ENCODE measurements at places on chromosomes 7 and 10.

DNA sequence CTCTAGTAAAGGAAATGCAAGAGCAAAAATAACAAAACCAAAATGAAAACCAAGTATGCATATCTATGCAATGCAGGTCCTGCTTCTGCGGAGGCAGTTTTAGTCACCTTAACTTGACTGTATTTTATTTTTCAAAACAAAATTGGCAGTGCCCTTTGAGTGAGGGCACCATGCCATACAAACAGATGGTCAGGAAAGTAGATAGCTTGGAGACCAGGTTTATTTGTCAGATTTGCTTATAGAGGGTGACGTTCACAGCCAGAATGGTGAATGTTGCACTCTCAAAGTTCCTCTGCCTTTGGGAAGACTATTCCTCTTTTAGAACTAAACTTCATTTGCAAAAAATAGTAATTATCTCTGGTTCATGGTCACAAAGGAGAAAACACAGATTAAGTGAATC is 801.9 kb downstream of the ANKRD7 start:
- DNase-seq, result no peak

DNA sequence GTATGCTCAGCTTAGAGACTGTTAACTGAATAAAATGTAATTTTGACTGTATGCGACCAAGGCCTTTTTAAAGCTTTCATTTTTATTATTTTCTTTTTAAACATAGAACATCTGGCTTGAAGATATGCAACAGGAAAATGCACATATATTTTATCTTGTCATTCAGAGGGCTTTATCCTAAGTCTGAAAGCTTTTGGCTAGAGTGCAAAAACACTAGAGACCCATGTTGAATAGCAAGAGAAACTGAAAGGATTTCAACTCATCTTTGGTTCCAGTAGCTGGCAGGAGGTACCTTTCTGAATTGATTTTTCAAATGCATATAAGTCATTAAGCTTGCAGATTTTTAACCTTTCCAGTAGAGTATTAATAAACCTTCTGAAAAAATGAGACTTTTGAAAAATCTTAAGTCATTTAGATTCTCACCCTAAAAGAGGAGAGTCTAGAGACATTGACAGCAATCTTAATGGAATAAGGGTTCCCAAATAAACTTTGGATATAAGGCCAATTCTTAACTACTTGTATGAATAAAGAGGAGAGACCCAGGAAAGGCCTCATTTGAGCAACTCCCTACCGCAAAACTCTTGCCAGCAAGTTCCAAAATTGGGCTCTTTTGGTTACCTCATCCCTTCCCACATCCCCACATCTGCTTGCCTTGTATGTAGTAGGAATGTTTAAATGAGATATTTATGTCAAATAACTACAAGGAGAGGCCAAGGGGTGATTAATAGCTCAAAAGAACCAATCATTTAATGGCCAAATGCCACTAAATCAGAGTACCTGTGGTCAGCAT is 454.4 kb downstream of the HTR7 start:
- no peak for DNase-seq

DNA sequence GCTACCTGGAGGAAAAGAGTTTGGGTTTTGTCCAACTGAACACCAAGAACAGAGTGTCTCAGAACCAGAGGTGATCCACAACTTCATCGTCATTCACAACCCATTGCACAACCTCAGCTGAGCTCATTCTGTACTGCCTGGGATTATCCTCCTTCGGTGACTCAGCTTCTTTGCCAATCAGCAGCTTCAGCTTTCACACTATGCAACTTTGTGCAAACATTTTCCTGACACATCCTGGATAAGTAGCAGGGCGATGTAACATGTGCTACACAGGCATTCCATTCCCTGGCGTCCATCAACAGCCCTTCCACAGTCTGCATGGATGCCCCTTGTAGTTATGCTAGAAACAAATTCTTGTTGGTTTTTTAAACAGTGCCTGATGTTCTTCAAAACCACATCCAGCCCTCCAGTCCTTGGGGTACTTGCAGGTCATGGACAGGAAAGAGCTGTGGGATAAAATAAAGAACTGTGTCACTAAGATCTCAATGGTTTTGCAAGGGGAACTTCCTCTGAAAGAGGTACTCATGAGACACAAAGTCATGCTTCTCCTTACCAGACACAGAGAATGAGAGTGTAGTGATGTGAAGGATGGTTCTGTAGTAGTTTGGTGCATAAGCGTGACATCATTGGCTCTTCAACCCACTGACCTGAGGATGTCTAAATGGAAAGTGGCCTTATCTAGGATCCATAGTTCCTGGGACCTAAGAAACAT is 478.5 kb downstream of the KIF20B start:
- DNase-seq, result no peak

DNA sequence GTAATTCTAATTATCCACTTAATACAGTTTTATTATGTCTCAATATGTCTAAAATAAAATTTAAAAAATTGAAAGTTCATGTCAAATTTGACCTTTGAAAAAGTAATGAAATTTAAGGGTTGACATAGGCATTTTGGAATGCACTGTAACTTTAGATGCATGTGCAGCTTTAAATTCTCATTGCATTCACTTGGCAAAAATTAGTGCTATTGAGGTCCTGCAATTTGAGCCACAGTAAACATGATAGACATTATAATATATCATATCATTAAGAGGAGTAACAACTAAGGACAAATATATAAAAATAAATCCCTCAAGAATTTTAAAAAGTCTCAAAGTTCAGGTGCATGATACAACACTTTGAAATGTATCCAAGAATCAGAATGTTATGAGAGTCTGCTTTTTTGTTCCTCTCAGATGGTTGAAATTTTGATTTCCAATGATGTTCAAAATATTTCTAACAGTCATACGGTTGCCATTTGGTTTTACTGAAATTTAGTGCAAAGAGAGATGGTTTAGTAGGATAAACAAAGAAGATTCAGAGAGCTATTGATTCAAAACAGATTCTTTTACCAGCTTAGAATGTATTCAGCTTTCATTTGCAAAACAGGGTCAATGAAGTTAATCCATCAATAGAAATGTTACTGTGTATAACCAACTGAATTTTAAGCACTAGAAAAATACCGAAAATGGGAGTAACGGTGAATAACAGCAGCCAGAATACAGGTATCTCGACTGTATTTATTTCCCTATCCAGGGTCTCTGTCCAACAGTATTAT is 71.8 kb downstream of the SEMA3A start:
- DNase-seq, result no peak

GRCh38 chr10:74589226-74589673 is 237.2 kb upstream of the KAT6B start:
- peak; percentile 53 for DNase-seq

- no peak for DNase-seq
Measured at GRCh38 chr7:151808400-151809145, 68.3 kb downstream of the PRKAG2 start.

- no peak for DNase-seq
Measured at GRCh38 chr10:81963606-81964005, 88.6 kb downstream of the NRG3 start.

GRCh38 chr10:78335691-78336401 is 302.2 kb downstream of the RPS24 start:
- DNase-seq, result no peak

DNA sequence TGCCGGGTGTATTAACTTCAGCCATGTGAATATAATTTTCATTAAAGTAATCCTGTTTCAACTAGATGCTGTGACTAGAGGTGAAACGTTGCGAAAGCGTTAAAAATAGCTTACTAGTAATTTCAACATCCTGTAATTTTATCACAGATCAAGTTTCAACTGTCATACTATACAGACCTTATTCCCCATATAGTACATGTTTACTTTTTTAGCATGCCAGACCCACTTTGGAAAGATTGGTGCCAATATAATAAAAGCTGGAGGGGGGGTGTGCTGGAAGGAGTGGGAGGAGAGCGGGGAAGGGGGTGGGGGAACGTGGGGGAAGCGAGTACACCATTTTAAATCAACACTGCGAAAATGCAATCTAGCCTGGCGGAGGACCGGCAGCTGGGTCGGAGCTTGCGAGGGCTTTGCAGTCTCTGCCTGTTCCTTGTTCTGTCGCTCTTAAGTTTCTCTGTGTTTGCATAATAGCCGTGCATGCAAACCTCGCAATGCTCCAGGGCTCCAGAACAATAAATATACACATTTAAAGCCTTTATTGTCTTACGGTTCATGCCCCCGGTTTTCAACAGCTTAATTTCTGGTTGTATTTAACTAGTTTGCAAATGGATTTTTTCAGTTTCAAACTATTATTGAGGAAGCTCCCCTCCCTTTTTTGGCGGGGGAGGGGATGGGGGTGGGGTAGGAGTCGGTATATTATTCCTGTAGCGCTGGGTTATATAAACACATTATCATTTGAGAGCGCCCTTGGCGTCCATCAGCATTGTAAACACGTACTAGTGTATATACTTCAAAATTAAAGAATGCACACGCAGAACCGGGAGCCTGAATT is 1.3 kb upstream of the ARID5B start:
- peak; percentile 21 for DNase-seq

- no peak for DNase-seq
Measured at GRCh38 chr7:1645476-1645875, 24.6 kb upstream of the ELFN1 start.

DNA sequence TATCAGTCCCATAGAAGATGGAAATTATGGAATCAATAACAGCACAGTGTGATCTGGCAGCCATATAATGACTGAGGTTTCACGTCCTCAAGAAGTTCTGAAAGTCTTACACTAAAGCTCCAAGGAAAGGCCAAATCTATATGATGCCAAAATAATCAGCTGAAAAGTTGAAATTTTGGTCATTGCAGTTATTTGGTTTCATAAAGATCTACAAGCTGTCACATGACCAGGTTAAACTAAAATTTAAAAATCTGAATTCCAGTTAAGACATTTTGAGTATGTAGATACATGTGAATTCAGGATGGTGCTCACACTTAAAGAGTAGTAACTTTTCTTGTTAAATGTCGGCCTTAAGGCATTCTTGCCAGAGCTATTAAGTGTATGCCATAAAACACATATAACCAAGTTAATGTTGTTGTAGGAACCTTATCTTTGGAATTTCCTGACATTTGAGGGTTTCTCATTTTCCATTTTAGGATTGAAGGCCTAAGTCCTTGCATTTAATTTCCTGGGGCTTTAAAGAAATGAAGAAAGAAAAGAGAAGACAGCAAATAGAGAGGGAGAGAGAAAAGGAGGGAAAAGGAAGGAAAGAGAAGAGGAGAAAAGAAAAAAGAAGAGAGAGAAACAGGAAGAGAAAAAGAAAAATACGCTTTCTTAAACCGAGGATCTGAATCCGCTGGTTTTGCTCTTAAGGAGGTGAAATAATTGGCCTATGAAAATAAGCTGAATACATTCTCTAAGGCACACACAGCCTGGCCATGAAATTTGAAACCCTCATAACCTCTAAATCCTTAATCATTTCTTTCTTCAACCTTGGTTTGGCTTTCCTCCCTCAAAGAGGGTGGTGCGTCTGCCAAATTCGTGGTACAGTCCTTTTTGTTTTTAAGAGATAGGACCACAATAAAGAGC is 43.8 kb downstream of the DENND2A start:
- DNase-seq, result no peak

Data from C1 segment of cervical spinal cord (tissue), 14 donors.